Stimulated activated CD8-positive, alpha-beta memory T cell treated with anti-CD3 and anti-CD28 coated beads, Interleukin-7, amount 100 ng/mL, for 1 hour (primary cell): ENCODE measurements at places on chromosomes 3 and 15.

DNA sequence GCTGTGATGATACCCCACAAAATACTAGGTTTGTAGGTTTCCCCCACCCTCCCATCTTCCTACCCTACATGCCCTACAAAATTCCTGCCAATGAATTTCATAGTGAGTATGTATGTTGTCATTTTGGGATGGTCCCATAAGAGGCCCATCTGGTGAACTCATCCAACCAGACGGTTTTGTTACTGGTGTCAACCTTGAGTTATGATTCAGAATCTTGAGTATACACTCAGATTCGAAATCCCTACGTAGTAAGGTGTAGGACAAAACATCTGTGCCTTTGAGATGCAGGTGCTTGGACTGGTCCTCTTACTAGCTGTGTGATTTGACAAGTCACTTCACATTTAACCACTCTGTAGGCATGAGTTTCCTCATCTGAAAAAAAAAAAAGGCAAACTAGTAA lies 3.6 kb downstream of the SIAH2 start:
- no peak for DNase-seq

DNA sequence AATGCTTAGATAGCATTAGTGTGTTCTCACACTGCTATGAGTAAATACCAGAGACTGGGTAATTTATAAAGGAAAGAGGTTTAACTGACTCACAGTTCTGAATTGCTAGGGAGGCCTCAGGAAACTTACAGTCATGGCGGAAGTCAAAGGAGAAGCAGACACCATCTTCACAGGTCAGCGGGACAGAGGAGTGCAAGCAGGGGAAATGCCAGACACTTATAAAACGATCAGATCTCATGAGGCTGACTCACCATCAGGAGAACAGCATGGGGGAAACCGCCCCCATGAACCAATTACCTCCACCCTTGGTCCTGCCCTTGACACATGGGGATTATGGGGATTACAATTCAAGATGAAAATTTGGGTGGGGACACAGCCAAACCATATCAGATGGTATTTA lies 381.5 kb upstream of the DPPA4 start:
- no peak for DNase-seq

DNA sequence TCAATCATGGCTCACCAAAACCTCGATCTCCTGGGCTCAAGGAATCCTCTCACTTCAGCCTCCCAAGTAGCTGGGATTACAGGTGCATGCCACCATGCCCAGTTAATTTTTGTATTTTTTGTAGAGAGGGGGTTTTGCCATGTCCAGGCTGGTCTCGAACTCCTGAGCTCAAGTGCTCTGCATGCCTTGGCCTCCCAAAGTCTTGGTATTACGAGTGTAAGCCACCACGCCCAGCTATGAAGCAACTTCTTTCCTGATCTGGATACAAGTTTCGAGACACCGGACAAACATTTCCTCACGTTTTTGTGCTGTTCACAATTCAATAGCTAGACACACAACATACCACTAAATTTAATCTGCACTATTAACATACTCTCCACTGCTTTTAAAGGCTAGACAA lies 3.4 kb upstream of the SYNM start:
- DNase-seq: no peak

- DNase-seq: no peak
These were observed 6.2 kb downstream of the CEMIP start for GRCh38 chr15:80785335-80785734.

- DNase-seq: no peak
These were observed 274.4 kb downstream of the ADAMTSL3 start for GRCh38 chr15:83928392-83928734.

GRCh38 chr3:59133311-59133710 lies 83.5 kb upstream of the CFAP20DC start:
- DNase-seq: no peak
